NCI-H526 treated with DMSO at 0.1 percent for 48 hours (cell line): ENCODE measurements at places on chromosomes 7 and 10.

GRCh38 chr10:104201636-104202035, 30.5 kb downstream of the CFAP43 start:
- DNase-seq, result no peak

DNA sequence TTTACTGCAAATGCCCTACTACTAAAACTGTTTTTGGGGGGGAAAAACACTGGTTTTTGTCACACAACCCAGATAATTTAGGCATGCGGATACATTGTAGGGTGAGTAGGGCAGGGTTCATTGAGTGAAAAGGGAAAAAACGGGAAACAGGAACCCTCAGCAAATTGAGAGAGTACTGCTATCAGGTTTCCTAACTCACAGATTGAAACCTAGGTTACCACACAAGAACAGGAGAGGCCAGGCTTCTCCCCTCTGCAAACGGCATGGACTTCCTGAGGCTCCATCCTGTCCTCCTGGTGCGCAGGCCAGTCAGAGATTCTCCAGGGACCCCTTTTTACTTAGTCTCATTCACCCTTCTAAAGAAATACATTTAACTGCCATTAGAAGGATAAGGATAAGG, 30.6 kb downstream of the AVL9 start:
- DNase-seq, result no peak

GRCh38 chr10:26628395-26628794, 69.1 kb upstream of the PDSS1 start:
- no peak for DNase-seq

GRCh38 chr10:104424719-104425118, 71.1 kb downstream of the CFAP58 start:
- no peak for DNase-seq

DNA sequence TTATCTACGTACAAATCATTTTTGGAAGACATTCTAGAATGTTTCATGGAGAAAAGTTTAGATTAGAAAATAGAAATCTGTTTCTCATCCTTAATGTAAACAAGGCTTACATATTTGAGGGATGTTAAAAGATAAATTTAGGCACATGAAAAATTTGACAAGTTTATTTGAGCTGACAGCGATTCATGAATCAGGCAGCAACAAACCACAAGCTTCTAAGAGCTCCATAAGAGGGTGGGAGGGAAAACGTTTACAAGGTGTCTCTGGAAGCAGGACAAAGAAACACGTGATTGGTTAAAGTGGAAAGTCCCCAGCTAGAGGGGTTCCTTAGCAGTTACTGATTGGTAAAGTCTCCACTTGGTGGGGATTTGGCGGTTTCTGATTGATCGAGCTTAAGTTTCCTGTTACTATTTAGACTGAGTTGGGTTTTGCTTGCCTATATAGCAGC, 228.9 kb upstream of the PITRM1 start:
- DNase-seq, result no peak

GRCh38 chr10:128629111-128630096, 503.2 kb upstream of the MKI67 start:
- no peak for DNase-seq

DNA sequence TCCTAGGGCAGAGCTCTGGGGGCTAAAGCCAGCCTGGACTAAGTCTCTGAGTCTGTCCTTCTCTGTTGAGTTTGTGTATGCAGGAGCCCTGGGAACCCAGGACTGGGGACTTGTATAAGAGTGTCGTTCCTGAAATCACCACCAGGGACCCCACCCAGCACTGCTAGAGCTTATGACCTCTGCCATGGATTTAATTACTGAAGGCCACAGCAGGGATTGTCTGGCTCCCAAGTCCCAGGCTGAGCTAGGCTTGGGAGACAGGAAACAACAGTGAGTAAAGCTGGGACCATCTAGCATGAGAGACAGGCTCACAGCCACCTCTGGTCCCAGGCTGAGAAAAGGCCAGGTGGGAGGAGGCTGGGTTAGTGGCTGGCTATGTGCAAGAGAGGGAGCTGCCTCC, 1.4 kb upstream of the TSPAN15 start:
- peak; percentile 6 for DNase-seq

DNA sequence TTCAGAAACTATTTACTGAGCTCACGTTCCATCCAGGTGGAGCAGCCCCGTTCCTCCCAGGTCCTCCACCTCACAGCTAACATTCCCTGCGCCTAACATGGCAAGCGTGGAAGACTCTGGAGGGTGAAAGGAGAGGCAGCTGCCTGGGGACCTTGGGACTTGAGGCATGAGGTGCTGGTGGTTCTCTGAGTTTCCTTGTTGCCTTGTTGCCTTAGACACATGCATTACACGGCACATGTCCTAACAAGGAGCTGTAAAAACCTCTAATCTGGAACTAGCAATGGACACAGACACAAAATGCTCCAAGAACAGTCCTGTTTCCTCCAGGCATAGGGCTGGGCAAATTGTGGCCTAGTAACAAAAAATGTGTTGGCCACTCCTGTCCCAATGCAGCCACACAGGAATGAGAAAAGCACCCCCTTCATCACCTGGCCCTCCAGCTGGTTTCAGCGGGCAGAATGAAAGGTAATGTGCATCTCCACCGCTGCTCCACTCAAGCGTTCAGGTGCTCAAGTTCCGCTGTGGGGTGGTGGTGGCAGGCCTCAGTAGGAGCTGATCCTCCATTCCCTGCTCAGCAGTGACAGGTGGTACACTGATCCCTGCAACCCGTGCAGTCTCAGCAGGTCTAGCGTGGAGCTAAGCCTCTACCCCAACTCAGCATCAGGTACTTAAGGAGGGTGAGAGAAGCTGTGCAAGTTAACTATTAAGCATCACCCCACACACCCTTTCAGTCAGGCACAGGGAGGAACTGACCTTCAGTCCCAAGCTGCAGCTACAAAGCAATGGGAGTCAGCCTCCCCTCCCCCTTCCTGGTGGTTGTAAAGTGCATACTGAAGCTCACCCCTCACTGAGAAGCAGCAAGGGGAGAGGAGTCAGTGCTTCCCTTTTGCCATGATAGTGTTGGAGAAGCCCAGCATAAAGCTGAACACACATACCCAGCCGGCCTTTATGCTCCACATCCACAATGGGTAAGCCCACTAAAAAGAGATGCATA, 382.8 kb downstream of the SDK1 start:
- DNase-seq, result no peak

- no peak for DNase-seq
These were observed 307.2 kb downstream of the PRPF18 start for GRCh38 chr10:13893926-13894325.

GRCh38 chr10:123402656-123403055, 248.5 kb downstream of the BUB3 start:
- DNase-seq, result no peak

DNA sequence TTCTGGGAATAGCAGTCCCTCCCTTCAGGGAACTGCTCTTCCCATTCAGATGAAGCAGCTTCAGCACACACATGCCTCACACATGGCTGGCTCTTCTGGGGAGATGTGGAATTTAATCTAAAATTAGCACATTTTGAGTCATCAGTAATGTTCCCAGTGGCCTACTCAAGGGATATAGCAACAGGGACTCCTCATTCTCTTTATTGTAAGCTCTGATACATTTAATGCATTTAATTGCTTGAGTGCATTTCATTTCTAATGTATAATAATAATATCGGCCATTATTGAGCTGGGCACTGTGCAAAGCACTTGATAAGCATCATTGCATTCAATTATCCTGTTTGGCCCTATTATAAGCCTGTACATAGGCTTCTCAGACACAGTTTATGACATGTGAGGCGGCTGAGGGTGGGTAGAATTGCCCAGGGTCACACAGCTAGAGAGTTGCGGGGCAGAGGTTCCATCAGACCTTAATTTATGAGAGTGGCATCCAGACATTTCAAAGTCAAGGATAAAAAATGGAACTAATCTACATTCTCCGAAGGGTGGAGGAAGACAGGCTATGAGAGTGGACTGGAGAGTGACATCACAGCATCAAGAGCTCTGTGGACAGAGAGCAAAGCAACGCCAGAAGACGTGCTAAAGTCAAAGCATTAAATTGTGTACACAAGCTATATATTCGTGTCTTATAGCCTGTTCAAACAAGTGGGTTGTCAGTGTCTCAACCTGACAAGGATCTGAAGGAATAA, 76.8 kb downstream of the LANCL2 start:
- DNase-seq, result no peak

- DNase-seq, result no peak
These were observed 360.4 kb downstream of the RPS24 start for GRCh38 chr10:78394047-78394446.

GRCh38 chr10:70374775-70375614, 7.4 kb downstream of the LRRC20 start:
- DNase-seq, result no peak

GRCh38 chr7:106283831-106284713, 711 bp downstream of the NAMPT start:
- DNase-seq, result peak; percentile 75

DNA sequence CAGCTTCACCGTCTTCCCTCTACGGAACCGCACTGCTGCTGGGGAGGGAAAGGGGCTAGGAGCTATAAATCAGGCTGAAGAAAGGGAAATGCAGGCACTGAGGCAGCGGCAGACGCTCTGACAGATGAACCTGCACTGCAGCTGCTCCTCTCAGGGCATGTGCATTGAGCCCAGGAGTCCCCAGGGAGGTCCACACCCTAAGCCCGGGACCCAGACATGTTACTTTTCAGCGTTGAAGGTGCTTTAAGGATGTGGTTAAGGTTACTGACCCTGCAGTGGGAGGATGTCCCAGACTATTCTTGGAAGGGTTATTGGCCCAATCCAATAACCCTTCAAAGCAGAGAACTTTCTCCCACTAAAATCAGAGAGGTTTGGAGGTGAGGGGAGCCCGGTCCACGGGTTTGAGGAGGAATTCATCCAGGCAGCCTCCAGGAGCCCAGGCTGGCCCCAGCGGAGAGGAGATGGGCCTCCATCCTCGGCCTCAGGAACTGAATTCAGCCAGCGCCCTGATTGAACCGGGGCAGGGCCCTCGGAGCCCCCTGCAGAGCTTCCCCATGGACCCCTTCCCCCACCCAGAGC, 75.4 kb downstream of the ADARB2 start:
- DNase-seq, result no peak

DNA sequence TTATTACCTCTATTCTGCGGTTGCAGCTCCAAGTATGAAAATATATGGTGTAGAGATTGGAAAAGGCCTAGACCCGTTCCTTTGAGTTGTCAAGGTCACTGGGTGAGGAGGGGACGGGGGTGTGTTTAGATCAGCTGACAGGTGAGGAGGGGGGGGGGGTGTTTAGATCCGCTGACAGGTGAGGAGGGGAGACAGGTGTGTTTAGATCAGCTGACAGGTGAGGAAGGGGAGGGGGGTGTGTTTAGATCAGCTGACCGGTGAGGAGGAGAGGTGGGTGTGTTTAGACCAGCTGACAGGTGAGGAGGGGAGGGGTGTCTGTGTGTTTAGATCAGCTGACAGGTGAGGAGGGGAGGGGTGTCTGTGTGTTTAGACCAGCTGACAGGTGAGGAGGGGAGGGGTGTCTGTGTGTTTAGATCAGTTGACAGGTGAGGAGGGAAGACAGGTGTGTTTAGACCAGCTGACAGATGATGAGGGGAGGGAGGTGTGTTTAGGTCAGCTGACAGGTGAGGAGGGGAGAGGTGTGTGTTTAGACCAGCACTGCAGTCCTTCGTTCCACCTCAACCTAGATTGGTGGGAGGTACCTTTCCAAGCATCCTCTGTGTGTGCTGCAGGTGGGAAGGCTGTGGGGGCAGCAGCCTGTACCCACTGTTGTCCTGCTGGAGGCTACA, 655.0 kb upstream of the ADARB2 start:
- DNase-seq, result no peak

- DNase-seq, result no peak
These were observed 455 bp downstream of the CUL2 start for GRCh38 chr10:35089611-35090161.

DNA sequence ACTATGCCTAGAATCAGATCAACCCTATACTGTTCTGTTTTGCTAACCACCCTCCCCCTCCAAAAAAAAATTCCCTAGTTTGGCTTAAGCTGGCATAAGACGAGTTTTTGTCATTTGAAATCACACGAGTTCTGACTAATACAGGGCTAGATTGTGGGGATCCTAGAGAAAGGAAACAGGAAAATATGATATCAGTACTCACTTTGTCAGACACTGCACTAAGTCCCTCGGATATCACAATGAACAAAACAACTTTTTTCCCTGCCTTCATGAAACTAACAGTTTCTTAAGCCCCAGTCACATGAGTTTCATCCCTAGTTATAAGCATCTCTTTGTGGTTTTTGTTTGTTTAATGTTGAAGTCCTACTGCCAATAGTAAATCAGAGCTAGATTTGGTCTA, 118.5 kb downstream of the ITGB8 start:
- DNase-seq, result no peak

DNA sequence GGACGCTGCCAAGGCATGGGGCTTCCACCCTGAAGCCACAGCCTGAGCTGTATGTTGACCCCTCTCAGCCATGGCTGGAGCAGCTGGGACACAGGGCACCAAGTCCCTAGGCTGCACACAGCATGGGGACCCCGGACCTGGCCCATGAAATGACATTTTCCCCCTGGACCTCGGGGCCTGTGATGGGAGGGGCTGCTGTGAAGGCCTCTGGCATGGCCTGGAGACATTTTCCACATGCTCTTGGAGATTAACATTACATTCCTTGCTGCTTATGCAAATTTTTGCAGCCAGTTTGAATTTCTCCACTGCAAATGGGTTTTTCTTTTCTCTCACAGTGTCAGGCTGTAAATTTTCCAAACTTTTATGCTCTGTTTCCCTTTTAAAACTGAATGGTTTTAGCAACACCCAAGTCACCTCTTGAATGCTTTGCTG, 463.6 kb downstream of the ZWINT start:
- no peak for DNase-seq

GRCh38 chr10:37992083-37992482, 15.6 kb upstream of the ZNF25 start:
- DNase-seq, result no peak

GRCh38 chr10:94879214-94879613, 59.2 kb upstream of the CYP2C9 start:
- DNase-seq, result no peak

GRCh38 chr10:88152728-88153133, 289.3 kb downstream of the PTEN start:
- DNase-seq, result no peak

DNA sequence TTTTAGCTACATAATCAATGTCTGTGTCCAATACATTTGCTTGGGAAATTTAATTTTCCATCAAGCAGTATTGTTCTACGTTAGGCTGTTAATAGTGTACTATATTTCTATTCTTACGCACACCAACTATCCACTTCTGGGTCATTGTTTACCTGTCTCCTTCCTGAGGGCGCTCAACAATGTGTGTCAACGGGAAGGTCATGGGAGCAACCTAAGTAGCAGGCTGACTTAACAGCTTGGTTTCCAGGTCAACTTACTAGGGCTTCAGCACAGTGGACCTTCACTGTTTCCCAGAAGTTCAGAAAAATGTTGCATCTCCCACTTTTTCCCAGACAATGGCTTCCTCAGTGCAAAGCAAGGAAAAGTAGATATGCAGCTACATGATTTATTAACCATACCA, 13.7 kb downstream of the THSD7A start:
- DNase-seq, result no peak

- DNase-seq, result no peak
These were observed 474.8 kb upstream of the PFKP start for GRCh38 chr10:2592360-2593160.

- peak; percentile 16 for DNase-seq
These were observed 68.6 kb downstream of the C7orf25 start for GRCh38 chr7:42843205-42843800.
